ENCODE measurements at places on chromosomes 16 and 17.
A peak's percentile ranks its signal among the peaks of the same experiment; 100 is the strongest.

GRCh38 chr17:50144845-50145531 is 5.5 kb downstream of the PPP1R9B start:
- no peak for DNase-seq

DNA sequence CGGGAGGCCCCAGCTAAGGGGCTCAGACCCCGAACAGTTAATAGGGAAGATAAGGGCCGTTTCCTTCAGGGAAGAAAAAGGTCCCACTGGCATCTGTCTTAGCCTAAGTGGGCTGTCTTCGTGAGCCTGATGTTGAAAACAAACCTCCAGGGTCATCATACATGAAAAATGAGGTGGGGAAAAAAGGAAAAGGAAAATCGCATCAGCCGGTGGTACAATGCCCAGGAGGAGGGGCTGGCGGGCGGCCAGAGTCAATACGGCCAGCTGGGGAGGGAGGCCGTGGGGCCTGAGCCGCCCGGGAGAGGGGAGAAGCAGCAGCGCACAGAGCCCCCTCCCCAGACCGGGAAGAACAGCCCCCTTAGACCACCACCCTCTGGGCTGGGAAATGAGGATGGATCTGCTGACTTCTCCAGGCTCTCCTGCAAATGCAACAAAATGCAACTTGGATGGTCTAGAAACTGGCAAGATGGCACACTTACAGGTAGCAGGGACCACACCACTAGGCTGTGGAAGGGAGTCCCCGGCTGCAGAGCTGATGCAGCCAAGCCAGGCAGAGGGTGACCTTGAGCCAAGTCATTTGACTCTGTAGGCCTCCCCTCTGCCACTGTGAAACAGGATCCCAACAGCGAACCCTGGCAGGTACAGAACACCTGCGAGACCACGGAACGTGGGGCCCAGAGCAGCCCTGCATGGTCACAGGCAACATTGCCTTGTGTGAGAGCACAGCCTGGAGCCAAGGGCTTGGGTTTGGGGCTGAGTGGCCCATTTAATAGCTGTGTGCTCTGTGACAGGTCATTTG is 448.5 kb downstream of the SOX9 start:
- DNase-seq = no peak

DNA sequence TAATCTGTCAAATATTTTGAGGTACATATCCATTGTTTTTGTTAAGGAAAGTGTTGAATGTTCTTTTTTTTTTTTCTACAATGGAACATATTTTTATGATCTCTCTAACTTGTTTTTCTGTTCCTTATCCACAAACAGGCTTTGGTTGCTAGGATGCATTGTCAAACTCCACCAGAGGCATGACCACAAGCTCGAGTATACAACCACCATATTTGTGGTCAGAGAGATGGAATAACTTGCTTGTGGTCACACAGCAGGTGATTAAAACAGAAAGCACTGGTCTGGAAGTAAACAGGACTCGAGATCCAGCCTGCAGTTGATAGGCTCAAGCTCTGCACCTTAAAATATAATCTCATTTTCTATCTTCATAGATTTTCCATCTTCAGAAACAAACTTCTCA is 105.8 kb upstream of the ADAMTS18 start:
- no peak for DNase-seq

GRCh38 chr17:27532269-27533263 is 76.3 kb downstream of the KSR1 start:
- DNase-seq = peak; percentile 54

DNA sequence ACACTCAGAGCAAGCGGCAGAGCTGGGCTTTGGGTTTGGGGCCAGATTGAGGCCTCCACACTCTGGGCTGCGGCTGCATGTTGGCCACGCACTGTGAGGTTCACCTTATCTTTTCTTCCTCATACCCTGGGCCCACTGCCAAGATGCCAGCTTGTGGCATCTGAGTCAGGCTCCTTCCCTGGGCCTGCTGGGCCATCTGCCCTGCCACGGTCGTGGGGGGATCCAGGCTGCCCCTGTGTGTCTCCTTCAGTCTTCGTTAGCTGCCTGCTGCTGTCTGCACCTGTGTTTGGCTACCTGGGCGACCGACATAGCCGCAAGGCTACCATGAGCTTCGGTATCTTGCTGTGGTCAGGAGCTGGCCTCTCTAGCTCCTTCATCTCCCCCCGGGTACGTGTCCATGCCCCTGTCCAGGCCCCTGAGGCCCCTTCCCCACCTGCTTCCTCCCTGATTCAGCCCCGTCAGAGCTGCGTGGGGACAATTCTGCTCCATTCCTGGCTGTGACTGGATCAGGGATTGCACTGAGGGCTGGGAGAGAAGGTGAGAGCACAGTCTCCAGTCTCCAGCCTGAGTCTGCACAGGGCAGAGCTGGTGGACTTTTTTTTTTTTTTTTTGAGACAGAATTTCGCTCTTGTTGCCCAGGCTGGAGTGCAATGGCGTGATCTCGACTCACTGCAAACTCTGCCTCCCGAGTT is 11.2 kb downstream of the SPNS3 start:
- DNase-seq = no peak

- DNase-seq = no peak
Observed at GRCh38 chr17:45756266-45756991, 27.7 kb upstream of the CRHR1 start.

- no peak for DNase-seq
Observed at GRCh38 chr17:56761387-56761786, 72.3 kb downstream of the C17orf67 start.

GRCh38 chr17:4717791-4718190 is 7.4 kb downstream of the ARRB2 start:
- DNase-seq = no peak

GRCh38 chr16:70745536-70746025 is 55.4 kb downstream of the VAC14 start:
- DNase-seq = no peak

DNA sequence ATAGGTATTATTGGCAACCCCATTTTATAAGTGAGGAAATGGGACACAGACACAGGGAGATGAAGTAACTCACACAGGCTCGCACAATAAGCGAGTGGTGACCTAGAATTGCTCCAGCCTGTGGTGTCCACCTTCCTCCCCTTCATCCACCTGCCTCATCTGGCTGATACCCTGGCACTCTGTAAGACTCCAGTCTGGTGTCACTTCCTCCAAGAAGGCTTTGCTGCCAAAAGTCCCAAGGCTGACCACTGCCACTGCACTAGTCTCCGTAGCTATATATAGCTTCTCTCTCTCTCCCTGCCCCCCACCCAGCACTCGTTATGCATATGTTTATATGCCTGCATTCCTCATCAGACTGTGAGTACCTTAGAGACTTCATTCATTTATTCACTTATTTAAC is 66.1 kb upstream of the SREBF1 start:
- no peak for DNase-seq

DNA sequence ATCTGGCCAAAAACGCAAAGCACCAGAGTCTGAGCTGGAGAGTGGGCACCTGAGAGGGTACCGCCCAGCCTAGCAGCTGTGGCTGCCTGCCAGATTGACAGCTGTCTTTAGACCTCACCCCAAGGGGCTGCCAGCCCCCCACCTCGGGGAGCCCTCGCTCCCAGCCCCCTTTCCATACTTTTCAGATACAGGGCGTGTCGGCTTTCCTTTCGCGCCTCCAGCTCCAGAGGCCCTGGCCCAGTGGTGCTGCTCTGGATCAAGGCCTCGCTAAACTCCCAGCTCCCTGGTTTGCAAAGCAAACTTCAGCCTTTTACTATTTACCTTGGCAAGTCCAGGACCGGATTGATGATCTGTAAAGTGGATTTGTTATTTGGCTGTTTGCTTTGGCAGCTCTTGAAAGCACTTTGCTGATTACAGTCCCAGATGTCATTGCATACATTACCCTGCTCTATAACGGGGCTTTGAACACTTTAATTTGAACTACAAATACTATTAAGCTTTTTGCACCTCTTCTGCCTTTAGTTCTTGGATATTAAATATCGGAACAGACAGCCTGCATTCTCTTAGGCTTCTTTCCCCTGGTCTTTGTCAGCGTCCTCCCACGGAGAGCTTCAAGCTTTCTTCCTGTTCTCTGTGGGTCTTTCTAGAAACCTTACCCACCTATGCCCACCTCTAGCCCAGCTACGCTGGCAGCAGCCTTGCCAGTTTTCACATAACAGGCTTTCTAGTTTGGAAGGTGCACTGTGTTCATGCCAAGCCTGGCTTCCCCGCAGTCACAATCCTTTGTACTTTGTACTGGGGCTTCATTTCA is 63.6 kb upstream of the TBX2 start:
- no peak for DNase-seq

- DNase-seq = peak; percentile 83
Observed at GRCh38 chr17:5500589-5501391, 14.4 kb downstream of the MIS12 start.

DNA sequence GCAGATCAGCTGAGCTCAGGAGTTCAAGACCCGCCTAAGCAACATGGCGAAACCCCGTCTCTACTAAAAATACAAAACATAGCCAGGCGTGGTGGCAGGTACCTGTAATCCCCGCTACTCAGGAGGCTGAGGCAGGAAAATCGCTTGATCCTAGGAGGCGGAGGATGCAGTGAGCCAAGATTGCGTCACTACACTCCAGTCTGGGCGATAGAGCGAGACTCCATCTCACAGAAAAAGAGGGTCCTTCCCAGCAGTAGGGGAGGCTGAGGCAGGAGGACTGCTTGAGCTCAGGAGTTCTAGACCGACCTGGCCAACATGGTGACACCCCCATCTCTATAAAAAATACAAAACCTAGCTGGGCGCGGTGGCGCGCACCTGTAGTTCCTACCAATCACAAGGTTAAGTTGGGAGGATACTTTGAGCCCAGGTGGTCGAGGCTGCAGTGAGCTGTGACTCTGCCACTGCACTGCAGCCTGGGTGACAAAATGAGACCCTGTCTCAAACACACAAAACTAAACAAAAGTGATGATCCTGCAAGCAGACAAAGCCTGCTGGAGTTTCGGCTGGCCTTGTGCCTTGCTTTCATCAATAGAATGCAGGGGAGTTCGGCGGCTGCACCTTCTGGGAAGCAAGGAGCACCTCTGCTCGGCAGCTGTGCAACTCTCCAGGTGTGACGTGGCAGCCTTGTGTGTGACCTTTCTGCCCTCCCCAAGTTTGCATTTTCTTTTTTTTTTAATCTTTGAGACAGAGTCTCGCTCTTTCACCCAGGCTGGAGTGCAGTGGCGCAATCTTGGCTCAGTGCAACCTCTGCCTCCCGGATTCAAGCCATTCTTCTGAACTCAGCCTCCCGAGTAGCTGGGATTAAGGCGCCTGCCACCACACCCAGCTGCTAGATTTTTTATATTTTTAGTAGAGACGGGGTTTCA is 12.4 kb upstream of the YWHAE start:
- DNase-seq = no peak

DNA sequence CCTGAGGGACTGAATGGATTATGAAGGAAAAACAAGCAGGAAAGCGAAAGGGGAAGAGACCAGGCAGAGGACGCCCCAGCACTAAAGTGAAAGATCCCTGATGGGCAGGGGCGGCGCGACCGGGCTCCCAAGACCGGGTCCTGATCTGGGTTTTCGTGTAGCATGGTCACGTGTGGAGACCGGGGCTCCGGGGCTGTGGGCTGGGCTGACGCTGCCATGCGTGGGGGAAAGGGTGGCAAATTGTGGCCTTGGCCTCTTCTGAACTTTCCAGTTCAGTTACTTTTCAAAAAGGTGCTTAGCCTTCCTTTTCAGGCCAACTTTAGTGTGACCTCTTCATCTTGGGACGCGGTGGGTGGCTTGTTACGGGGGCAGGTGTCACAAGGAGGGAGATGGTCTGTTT is 57.5 kb downstream of the METRNL start:
- DNase-seq = no peak

DNA sequence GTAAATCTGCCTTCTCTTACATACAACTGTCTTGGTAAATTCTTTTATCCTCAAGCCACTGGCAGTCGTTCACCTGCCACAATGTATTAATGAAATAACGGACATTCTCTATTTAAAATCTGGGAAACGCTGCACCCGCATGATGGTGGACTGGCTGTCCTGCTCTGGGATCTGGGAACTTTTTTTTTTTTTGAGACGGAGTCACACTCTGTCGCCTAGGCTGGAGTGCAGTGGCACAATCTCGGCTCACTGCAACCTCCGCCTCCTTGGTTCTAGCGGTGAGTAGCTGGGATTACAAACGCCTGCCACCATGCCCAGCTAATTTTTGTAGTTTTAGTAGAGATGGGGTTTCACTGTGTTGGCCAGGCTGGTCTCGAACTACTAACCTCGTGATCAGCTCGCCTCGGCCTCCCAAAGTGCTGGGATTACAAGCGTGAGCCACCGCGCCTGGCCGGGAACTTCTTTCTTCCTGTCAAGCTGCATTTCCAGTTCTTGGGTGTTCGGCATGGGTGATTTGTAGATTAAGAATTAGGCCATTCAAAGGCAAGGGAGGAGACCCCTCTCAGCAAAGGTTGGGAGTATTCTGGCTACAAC is 28.3 kb downstream of the PRDM7 start:
- DNase-seq = no peak

- DNase-seq = no peak
Observed at GRCh38 chr17:29723278-29724047, 100.8 kb upstream of the CORO6 start.

DNA sequence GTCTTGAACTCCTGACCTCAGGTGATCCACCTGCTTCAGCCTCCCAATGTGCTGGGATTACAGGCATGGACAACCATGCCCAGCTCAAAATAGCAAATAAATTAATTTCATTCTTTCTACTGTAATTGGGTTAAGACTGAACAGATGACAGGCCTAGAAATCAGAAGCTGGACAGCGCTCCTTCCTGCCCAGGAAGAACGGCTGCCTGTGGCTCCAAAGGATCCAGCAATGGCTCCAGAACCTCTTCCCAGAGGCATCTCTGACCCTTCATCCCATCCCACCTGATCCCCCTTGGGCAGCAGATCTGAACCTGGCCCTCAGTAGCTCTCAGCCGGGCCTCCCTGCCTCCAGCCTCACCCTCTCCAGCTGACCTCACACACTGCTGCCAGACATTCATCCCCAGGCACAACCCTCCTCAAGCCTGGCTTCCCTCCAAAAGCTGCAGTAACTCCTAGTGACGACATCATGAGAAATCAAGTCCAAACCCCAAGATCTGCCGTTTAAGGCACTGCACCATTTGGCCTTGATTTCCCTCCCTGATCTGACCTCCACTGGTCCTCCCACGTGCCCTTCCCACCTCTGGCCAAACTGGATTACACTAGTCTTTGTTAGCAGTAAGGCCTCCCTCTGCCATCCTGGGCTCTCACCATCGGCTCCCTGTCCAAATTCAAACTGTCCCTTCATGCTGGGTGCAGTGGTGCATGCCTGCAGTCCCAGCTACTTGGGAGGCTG is 3.1 kb upstream of the MIF4GD start:
- DNase-seq = no peak

- DNase-seq = no peak
Observed at GRCh38 chr16:50526796-50527195, 21.4 kb upstream of the NKD1 start.

GRCh38 chr16:31527734-31528274 is at the start of gene AHSP:
Gene AHSP, plus strand, starts transcription at chr16:31527900. Its CDS starts 240 bp downstream, at chr16:31528140.
- DNase-seq = no peak

GRCh38 chr17:79001190-79002020 is 8.2 kb downstream of the CANT1 start:
- no peak for DNase-seq

- no peak for DNase-seq
Observed at GRCh38 chr16:325375-326145, 27.0 kb downstream of the AXIN1 start.
